A549 treated with Hydrocortisone at 1 μM for 4 hours (cell line): ENCODE measurements at places on chromosomes 3 and 15. TPM values are rescaled to one million over a fixed set of nuclear protein-coding genes. Genes with fewer than 3 reads are reported as not detected.

USP13 gene
- total RNA-seq = 8.2 to 12.7 TPM (median 10.5 TPM) in 5 replicates

TM6SF1 gene
- 0.07 to 0.15 TPM (median 0.07 TPM) in 4 of 5 replicates, not detected in the other for total RNA-seq

FYTTD1 gene
- total RNA-seq = 22.6 to 34.3 TPM (median 28.5 TPM) in 5 replicates

EOMES gene
- 0.59 to 0.79 TPM (median 0.69 TPM) in 5 replicates for total RNA-seq

IL17RB gene
- total RNA-seq = 0.68 to 1.1 TPM (median 0.74 TPM) in 5 replicates

PLA2G4E gene
- 0.03 TPM in 1 of 5 replicates, not detected in the others for total RNA-seq

C3orf62 gene
- total RNA-seq = 1.5 to 2.4 TPM (median 2.2 TPM) in 5 replicates

ARNT2 gene
- 14.7 to 17.4 TPM (median 15.8 TPM) in 5 replicates for total RNA-seq

AGTR1 gene
- 0.32 to 0.77 TPM (median 0.59 TPM) in 5 replicates for total RNA-seq

ADAMTS9 gene
- total RNA-seq = 0.65 to 0.88 TPM (median 0.72 TPM) in 5 replicates

CACNA1D gene
- 0.47 to 1.3 TPM (median 0.83 TPM) in 5 replicates for total RNA-seq

ZCWPW2 gene
- 0.25 TPM in 1 of 5 replicates, not detected in the others for total RNA-seq

FAM81A gene
- 10.7 to 12.7 TPM (median 11.4 TPM) in 5 replicates for total RNA-seq

FBXO40 gene
- not detected in 5 replicates for total RNA-seq

PLSCR2 gene
- 0.11 TPM in 1 of 5 replicates, not detected in the others for total RNA-seq

CCR1 gene
- not detected in 5 replicates for total RNA-seq
